G401 (cell line): ENCODE measurements at places on chromosomes 2 and 18.

DNA sequence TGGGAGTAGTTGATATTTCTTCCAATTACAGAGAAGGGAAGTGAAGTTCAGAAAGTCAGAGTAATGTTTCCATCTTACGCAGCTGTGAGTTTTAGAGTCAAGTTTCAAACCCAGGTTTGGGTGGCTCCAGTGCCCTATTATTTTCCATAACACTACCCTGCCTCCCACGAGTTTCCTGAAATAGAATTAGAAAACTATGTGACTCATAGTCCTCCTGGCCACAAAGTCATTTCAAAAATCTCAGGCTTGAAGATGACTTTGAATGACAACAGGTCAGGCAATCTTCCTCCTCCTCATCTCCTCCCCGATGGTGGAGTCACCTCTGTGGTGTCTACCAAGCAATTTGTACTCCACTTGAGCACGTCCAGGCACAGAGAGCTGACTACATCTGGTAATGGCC, 212.3 kb upstream of the TRIB2 start:
- no peak for DNase-seq

GRCh38 chr18:61605376-61606067, 272.3 kb downstream of the CDH20 start:
- peak; percentile 87 for DNase-seq

GRCh38 chr2:176097820-176098365, 1.7 kb upstream of the HOXD12 start:
- no peak for DNase-seq

DNA sequence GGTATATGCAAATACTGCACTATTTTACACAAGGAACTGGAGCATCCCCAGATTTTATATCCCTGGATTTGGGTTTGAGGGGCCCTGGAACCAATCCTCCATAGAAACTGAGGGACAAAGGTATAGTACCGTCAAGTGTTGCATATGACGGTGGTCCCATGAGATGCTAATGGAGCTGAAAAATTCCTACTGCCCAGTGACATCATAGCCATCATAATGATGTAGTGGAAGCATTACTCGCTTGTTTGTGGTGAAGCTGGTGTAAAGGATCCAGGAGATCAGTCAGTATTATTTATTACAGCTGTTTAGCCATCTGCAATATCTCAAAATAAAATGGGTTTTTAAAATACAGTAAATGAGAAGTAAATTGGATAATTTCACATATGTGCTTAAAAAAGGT, 496.6 kb upstream of the HS6ST1 start:
- no peak for DNase-seq

- DNase-seq = peak; percentile 83
Measured at GRCh38 chr2:134310107-134311079, 56.5 kb downstream of the MGAT5 start.

DNA sequence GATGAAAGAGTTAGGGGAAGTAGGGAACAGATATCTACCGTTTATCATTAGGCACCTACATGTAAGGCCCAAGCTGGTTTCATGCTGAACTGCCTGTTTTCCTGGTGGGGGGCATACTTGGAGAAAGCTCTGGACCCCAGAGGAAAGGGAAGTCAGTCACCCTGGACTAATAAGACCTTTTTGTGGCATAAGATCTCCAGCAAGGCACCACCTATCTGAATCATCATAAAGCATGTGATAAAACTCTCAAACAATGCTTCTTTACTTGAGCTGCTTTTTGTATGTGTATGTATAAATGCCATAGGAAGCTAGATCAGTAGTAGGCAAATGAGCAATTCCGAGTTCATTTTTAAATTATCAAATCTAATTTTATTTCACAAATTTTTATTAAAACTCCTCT, 104.8 kb downstream of the TANC1 start:
- DNase-seq = no peak

DNA sequence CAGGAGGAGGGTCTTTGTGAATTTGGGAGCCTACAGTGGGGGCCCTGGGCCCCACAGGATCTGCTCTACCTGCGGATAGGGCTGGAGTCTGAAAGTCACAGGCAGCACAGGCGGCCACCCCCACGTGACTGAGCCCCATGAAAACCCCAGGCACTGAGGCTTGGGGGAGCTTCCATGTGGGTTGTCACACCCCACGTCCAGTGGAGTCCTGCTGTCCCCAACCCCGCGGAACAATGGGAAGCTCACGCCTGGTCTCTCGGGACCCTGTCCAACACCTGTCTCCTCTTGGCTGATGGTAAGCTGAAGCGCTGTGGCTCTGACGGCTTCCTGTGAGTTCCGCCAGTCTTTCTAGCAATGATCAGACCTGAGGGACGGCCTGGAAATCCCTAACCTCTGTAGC, 85.8 kb downstream of the PTGR3 start:
- no peak for DNase-seq

DNA sequence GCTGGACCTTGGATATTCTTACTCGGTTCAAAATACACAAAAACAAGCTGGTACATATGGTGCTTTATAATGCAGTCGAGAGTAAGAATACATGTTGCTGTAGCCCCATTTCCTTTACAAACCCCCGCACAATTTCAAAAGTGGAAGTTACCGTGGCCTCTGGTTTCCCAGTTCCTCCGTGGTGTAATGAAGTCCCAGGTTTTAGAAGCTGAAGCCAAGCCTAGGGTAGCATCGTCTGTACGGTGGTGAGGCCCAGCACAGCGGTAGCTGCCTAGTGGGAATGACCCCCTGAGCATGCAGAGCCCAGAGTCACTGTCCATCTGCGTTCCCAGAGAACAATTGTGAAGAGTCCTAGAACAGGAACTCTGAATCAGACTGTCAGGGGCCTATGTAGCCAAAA, 171.8 kb downstream of the ASXL3 start:
- no peak for DNase-seq

GRCh38 chr2:96144481-96145035, 682 bp downstream of the DUSP2 start:
- DNase-seq = no peak

- peak; percentile 5 for DNase-seq
Measured at GRCh38 chr18:23703057-23703986, 14.1 kb downstream of the LAMA3 start.

DNA sequence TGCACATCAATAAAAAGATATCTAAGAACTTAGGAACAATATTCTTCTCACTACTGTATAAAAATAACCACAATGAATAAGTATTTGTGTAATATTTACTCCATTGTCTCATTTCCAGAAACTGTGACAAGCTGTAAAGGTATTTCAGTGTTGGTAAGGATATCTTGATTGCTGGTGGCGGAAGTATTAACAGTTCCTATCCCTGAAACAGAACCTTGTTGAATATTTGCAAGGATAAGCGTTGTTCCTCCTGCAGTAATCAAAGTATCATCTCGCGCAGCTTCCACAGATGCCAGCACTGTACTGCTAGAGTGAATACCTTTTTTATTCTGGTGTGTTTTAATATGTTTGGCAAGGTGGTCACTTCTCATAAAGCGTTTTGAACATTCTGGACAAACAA, 55.3 kb downstream of the SP3 start:
- no peak for DNase-seq

DNA sequence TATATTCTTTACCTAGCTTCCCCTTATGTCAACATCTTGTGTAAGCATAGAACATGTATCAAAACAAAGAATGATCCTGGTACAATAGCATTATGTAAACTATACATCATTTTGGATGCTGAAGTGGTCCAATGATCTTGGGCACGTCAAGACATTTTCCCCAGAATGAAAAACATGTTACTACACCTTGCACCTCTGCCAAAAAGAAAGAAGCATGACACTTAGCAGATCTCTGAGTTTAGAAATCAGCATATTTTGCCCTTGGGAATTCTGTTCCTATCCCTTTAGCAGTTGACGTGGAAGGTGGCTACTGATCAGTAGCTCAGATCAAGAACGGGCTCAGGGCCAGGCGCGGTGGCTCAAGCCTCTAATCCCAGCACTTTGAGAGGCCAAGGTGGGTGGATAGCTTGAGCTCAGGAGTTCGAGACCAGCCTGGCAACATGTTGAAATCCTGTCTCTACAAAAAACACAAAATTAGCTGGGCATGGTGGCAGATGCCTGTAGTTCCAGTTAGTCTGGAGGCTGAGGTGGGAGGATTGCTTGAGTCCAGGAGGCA, 1.7 kb upstream of the LCLAT1 start:
- no peak for DNase-seq

DNA sequence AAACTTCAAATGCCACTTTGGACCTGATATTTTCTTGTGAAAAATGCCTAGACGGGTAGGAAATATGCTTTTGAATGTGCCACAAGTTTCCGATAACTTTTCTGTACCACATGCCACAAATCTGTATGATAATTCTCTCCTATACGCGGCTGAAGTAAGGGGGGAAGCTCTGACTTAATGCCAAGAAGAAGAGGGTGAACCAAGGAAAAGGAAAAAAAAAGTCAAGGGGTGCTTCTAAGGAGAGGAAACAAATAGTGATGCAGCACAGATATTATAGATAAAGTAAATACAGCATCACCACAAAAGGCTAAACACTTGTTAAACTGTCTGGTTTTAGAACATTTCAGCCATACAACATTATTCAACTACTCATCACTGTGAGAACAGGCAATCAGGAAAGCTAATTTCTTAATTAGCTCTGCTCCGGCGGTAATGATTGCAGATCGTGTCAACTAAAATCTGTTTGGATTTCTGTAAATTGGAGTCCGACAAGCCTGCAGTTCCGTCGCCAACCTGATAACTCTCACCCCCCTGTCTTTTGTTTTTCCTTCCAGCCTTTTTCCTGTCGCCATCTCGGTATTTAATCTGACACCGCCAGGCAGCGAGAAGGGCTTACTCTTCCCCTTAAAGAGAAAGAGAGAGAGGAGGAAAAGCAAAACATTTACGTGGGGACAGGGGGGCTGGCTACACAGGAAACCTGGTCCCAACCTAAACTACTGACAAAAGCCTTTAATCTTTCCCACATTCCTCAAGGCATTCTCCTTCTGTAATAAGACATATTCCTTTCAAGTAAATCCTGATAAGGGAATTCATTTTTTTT, 67.5 kb downstream of the ZEB2 start:
- DNase-seq = no peak

DNA sequence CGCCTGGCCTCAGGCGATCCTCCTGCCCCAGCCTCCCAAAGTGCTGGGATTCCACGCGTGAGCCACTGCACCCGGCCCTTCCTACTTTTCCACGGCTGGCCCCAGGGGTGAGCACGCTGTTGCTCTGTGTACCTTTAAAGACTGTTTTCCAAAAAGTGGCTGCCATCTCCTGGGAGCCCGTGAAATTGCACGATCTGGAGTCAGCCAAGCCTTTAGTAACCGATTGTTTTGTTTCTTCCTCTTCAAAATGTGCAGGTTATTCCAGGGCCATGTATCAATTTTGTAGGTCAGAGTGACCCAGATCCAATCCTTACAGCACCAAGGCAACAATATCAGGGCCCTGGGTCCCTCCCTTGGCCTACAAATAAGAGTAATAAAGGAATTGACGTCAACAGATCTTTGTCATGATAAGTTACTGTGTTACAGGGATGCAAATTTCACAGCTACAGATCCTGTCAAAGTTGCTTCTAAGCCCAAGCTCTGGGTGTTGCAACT, 135.6 kb upstream of the ZNF236 start:
- peak; percentile 30 for DNase-seq

GRCh38 chr2:239950144-239951128, 74.7 kb downstream of the NDUFA10 start:
- no peak for DNase-seq

- DNase-seq = no peak
Measured at GRCh38 chr2:60383401-60384143, 169.9 kb downstream of the BCL11A start.

DNA sequence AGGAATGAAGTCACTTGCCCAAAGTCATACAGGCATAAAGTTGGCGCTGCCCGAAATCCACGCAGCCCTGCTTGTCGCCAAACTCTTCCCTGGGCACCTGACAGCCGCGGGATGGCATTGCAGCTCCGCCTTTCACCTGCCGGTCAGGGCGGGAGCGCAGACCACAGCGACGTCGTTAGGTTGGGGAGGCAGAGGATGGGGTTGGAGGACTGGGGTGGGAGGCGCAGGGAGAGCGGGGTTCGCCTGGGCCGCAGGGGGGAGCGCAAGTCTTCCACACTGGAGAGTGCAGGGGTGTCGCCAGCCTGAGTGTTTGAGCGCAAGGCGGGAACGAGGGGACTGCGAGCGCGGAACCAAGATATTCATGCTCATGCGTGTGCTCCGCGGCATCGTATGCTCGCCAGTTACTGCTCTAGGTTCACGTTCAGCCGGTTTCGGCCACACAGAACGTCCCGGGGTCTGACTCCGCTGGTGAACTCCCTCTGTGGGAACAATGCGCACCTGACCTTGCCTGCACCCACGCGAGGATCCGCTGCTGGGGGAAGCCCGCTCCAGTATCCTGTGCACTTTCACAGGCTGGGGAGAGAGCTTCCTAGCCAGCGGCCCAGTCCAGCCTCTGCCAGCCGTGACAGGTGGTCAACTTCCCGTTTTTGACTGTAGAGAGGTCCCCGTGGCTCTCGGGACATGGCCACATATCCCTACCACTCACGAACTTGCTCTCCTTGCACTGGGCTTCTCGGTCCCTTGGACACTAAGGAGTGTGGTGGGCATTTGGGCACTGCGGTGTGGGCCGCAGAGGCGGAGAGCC, 767 bp upstream of the NPPC start:
- peak; percentile 12 for DNase-seq

DNA sequence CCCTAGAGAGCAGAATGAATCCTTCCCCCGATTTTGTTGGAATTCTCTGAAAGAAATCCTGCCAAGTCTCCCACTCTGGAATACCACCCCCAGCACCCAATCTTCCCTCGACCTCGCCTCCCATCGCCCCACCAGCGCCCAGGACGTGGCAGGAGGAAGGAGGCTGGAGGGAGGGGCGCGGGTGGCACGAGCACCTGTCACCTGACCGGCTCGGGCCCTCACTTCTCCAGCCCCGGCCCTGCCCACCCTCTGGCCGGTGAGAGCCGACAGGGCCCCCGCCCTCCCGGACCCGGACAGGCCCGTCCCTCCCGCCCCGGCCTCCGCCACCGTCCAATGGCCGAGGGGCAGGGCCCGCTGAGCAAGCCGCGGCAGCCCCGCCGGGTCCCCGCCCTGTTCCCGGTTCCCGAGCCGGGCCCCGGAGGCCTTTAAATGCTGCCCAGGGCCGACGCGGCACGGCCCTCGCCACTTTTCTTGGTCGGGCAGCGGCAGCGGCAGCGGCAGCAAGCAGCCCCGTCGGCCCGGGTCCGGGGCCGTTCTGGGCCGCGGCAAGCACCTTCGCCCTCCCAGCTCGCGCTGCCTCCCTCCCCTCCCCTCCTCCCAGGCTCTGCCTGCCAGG, at the start of gene LGALSL:
TSS of gene LGALSL (plus strand) at position 393 of the 616 bp plus-strand sequence. CDS start 384 bp downstream, outside the sequence.
- peak; percentile 89 for DNase-seq

GRCh38 chr2:198382811-198383210, 578.4 kb downstream of the PLCL1 start:
- DNase-seq = no peak

- no peak for DNase-seq
Measured at GRCh38 chr2:232372231-232373208, 6.0 kb upstream of the ALPP start.
